Stimulated activated CD4-positive, alpha-beta T cell treated with anti-CD3 and anti-CD28 coated beads, Interleukin-2, amount 100 ng/mL, for 24 hours (primary cell): ENCODE measurements at places on chromosomes 3 and 15.

- DNase-seq, result no peak
Observed at GRCh38 chr3:77096966-77097890, 57.3 kb downstream of the ROBO2 start.

DNA sequence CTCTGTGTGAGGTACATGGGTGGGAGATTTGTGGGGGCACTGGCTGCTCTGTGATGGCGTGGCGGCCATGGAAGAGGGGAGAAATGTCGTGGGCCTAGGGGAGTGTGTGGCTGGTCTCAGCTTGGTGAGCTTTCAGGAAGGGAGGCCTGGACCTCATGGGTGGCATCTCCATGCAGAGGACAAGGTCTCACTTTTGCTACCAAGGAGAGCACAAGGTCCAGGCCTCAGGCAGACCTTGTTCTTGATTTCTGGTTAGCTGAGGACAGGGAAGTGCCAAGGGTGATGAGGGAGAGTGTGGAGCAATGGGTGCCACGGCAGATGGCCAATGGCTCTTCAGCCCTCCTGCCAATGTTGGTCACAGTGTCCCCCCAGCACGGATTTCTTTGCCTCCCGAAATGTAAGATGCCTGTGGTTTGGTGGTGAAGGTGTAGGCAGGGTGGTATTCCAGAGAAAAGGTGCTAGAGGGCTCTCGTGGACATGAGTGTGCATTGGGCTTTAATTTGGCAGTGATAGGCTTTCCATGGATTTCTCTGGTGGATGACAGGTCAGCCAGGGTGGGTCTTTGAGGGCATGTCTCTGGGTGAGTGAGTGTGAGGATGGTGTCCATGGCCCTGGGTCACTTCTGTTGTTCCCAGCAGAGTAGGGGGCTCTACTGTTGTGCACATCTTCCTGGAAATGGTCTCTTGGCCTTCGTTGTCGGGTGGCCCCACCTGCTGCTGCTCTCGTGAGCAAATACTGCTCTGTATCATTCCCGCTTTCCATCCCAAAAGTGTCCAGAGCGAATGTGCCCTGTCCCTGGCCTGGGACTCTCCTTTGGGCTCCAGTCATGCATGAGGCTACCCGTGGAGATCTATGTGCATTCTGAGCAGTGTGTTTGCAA lies 108.0 kb downstream of the SNRPN start:
- DNase-seq, result no peak

DNA sequence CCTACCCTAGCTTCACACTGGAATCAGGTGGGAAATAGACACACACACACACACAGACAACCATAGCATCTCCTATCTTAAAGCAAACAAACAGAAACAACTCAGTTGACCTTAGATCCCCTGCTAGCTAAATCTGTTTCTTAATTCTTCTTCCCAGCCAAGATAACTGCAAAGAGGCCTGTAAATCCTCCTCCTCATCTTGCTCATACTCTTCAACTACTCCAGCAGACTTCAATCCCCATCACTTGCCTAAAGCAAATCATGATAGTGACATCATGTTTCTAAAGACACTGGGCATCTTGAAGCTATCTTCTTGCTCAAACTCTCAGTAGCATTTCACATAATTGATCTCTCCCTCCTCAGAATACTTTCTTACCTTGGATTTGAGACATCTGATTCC lies 303.0 kb downstream of the RBMS3 start:
- no peak for DNase-seq

DNA sequence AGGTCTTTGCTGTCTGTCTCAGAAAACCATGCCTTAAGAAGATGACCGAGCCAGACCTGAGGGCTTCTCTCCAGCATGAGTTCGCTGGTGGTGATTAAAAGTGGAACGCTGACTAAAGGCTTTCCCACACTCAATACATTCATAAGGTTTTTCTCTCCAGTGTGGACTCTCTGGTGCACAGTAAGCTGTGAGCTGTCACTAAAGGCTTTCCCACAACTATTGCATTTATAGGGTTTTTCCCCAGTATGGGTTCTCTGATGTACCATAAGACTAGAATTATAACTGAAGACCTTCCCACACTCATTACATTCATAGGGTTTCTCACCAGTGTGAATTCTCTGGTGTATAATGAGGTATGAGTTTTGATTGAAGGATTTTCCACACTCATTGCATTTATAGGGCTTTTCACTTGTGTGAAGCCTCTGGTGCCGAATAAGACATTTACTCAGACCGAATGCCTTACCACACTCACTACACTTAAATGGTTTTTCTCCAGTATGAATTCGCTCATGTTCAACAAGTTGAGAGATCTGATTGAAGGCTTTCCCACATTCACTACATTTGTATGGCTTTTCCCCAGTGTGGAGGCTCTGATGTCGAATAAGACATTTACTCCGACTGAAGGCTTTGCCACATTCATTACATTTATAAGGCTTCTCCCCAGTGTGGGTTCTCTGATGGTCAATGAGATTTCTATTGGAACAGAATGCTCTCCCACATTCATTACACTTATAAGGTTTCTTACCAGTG lies 21.9 kb upstream of the ZNF445 start:
- DNase-seq, result no peak

- no peak for DNase-seq
Observed at GRCh38 chr3:56970461-56970879, 90.0 kb upstream of the SPATA12 start.

GRCh38 chr15:78633348-78633747 lies 7.7 kb downstream of the CHRNB4 start:
- no peak for DNase-seq

GRCh38 chr3:186534113-186534669 lies 10.0 kb downstream of the CRYGS start:
- DNase-seq, result peak; percentile 58

DNA sequence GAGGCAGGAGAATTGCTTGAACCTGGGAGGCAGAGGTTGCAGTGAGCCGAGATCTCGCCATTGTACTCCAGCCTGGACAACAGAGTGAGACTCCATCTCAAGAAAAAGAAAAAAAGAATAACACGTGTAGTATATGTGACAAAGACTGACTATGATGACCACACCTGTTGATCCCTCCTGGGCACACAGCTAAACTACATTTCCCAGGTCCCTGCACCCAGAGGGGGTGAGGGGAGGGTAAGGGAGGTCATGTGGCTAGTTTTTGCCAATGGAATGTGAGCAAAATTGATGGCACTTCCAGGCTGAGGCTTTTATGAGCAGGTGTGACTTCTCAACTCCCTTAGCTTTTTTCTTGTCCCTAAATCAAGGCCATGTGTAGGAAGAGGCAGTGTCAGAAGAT lies 58.2 kb downstream of the KLHL6 start:
- DNase-seq, result no peak

GRCh38 chr3:152646004-152646403 lies 188.9 kb upstream of the P2RY1 start:
- no peak for DNase-seq

GRCh38 chr15:94555841-94556519 lies 324.6 kb downstream of the MCTP2 start:
- DNase-seq, result no peak

- no peak for DNase-seq
Observed at GRCh38 chr15:62732078-62732477, 310.5 kb upstream of the TPM1 start.

- no peak for DNase-seq
Observed at GRCh38 chr3:170467007-170467406, 48.3 kb downstream of the CLDN11 start.

GRCh38 chr3:41356775-41357174 lies 157.5 kb downstream of the CTNNB1 start:
- no peak for DNase-seq

- no peak for DNase-seq
Observed at GRCh38 chr15:65583701-65584100, 27.2 kb downstream of the INTS14 start.

GRCh38 chr15:85955501-85956391 lies 123.9 kb upstream of the AGBL1 start:
- DNase-seq, result no peak

DNA sequence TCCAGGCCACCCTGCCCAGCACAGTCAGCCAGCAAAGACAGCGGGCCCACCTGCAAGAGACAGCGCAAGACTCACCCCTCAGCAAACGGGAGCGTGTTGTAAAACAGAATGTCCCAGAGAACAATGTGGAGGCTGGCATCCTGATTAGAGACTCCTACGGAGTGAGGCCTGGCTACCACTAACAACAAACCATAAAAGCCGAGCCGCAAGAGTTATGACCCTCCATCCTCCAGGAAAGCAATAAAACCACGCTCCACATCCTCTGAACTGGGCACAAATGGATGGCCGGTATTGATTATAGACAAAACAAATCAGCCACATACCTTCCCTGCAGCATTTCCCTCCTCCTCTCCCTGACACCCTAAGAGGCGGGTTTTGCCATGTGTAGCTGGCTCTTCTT lies 75.8 kb upstream of the LIPC start:
- DNase-seq, result no peak

GRCh38 chr3:114231616-114232015 lies 5.8 kb downstream of the ZNF80 start:
- peak; percentile 44 for DNase-seq

DNA sequence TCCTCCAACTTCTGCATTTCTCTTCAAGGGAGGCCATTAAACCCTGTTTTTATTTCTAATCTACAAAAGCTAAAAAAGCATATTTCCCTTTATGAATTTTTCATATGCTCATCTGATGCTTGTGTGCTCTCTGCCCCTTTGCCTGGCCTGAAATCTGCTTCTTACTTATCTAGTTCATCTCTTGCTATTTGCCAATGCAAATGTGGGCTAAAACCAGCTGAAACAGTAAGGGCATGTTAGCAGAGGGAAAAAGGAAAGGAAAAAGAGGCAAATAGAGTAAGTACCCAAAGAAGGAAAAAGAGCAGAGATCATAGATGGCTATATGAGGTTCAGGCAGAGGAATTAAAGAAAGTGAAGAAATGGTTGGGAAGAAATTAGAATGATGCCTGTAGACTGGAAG lies 185.2 kb downstream of the CNTN4 start:
- no peak for DNase-seq

DNA sequence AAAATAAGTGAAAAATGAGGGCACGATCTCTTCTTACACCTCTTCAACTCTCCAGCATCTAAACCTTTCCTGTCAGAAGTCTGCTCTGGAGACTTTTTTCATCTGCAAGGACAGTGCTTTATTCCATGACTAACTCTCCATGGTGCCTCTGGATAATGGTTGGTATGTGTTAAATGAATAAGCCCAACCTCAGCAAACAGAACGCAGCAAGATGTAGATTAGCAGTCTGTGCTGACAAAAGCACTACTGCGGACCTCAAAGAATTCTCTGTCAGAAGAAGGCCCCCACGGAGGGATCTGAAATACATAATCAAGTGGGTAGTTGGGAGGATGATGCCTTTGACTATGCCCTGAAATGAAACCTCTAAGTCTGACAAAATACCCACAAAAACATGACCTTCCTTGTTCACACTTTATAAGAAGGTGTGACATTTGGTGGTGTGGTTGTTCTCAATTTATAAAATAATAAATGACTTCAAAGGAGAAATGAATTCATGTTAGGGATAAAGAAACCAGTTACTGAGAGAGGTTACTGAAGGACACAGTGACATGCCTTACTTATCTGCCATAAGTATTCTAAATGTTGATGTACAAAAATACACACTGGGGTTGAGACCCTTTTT lies 43.2 kb upstream of the ADCY5 start:
- no peak for DNase-seq

DNA sequence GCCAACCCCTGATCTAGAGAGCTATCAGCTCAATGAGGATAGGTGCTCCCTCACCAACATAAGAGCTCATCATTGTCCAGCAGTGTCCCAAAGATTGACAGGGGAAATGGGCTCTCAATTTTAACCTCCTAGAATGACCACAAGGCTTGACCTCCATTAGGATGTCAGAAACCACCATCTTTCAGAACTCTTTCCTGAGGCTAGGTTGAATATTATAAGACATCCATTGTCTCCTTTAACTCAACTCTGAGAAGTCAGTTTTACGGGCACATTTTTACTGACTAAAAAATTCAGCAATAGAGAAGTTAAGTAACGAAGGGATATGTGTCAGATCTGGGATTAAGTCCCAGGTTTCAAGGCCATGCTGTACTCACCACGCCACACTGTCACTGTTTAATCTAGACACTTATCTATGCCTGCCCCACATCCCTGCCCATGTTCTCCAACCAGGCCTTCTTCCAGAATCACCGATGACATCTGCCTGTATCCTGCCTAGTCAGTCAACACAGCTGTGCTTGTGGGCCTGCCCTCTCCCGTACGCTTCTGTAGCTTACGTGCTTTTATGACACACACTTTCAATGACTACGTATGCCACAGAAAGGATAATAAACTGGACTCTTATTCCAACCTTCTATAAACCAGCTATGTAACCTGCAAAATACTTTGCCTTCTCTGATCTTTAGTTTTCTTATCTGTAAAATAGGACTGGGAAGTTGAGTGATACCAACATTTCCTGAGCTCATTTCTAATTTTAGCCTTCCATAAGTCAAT lies 17.1 kb upstream of the MUC13 start:
- no peak for DNase-seq

DNA sequence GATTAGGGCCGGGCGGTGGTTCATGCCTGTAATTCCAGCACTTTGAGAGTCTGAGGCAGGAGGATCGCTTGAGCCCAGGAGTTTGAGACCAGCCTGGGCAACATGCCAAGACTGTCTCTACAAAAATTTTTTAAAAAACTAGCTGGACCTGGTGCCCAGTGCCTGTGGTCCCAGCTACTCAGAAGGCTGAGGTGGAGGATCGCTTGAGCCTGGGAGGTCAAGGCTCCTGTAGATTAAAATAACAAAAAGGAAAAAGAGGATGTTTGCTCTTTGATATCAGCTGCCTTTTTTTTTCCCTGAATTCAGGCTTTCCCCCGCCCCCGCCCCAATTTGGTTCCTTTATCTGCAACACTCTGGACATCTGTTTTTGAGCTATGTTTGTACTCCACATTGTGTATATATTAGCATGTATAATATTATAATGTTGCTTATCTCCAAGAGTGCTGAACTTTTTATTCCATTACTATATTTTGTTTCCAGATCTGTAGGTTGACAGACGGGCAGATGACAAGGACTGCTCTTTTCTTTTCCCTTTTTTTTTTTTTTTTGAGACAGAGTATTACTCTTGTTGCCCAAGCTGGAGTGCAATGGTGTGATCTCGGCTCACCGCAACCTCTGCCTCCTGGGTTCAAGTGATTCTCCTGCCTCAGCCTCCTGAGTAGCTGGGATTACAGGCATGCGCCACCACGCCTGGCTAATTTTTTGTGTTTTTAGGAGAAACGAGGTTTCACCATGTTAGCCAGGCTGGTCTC lies 4.6 kb downstream of the SNAP23 start:
- DNase-seq, result no peak

- DNase-seq, result no peak
Observed at GRCh38 chr15:71581398-71581930, 228.9 kb upstream of the NR2E3 start.

- DNase-seq, result no peak
Observed at GRCh38 chr3:88385090-88385489, 235.3 kb downstream of the C3orf38 start.

DNA sequence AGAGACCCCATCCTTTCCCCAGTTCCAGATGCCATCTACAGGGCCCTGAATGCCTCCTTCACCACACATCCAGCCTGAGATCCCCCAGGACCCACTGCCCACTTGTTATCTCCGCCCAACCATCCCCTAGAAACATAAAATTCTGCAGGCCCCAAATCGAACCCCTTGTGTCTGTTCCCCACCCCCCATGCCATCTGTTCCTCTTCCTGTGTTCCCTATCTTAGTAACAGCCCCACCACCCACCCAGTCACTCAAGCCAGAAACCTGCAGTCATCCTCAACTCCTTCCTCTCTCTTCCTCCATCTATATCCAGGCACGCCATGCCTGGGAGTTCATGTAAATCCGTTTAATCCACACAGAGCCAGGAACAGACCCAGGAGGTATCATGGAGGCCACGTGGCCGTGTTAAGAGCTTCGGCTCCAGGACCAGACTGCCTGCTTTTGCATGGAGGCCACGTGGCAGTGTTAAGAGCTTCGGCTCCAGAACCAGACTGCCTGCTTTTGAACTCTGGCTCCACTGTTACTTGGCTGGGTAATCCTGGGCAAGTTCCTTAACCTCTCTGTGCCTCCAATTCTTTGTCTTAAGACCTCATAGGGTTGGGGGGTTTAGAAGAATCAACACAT lies 4.8 kb downstream of the CSRNP1 start:
- DNase-seq, result no peak
